Stimulated activated CD4-positive, alpha-beta T cell treated with anti-CD3 and anti-CD28 coated beads, Interleukin-4, amount 100 ng/mL, for 48 hours (primary cell): ENCODE measurements at places on chromosomes 12 and 14.

GRCh38 chr12:56518570-56518969 is 3.0 kb upstream of the RBMS2 start:
- no peak for DNase-seq

GRCh38 chr14:82935691-82936090 is 1402.0 kb upstream of the SEL1L start:
- DNase-seq: no peak

DNA sequence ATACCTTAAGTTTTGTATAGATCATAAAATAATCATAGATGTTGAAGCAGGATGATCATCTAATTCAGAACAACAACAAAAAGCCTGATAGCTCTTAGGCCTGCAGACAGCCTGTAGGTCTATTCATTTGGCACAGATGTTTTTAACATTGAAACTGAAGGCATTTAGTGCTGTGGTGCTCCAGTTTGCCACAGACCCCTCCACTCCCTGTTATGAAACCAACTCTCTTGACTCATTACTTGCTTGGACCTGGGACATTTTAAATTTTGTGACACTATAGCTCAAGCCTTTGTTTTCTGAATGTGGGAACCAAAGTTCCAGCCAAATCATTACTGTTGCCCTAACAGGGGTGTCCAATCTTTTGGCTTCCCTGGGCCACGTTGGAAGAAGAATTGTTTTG is 9.1 kb downstream of the PRKCH start:
- no peak for DNase-seq

DNA sequence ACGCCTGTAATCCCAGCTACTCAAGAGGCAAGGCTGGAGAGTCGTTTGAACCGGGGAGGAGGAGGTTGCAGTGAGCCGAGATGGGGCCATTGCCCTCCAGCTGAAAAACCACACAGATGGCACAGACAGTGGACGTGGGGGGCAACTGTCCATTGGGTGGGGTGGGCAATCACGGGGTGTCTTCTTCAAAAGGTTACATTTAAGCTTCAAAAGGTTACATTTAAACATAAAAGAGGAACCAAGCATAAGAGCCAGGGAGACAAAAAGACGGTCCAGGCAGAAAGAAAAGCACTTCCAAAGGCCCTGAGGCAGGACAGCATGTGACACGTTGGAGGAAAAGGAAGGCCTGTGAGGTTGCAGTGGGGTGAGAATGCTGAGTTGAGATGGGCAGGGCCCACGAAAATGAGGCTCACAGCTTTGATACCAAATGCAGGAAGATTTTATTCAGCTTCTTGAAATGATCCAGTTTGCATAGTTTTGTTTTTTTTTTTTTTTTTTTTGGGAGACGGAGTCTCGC is 10.7 kb downstream of the SCARB1 start:
- no peak for DNase-seq

- no peak for DNase-seq
Measured at GRCh38 chr12:97312570-97313135, 150.0 kb upstream of the RMST start.

DNA sequence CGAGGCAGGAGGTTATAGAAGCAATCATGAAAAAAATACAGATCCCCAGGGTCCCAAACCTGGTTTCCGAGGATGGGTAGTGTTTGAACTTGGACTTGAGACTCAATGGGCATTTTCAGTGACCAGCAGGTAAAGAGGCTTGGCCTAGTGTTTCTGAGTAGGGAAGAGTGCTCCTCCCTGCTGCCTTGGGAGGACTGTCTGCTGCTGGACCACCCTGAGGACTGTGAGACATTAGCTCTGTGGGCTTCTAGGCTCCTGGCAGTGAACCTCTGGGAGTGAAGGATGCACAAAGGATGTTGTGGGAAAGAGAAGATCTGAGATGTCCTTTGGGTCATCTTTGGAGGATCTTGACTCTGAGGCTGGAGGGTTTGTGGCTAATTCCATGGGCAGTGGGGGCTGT is 30.5 kb downstream of the ANKRD9 start:
- DNase-seq: no peak

GRCh38 chr12:68638171-68638570 is 27.5 kb downstream of the RAP1B start:
- no peak for DNase-seq

DNA sequence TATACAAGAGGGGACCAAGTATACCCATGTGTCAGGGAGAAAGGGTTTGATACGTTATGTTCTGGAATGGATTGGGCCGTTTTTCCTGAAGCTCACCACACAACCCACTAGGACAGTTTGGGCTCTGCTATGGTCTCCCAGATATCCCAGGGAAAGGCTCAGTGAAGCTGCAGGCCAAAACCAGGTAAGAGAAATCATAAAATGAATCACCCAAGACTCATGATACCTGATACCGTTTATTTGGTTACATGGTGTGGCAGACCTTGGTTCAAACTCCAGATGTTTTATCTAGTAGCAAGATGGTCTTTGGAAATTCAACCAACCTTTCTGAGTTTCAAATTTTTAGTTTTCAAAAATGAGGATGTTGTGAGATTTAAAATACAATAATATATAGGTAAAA is 177.6 kb downstream of the C12orf75 start:
- no peak for DNase-seq

DNA sequence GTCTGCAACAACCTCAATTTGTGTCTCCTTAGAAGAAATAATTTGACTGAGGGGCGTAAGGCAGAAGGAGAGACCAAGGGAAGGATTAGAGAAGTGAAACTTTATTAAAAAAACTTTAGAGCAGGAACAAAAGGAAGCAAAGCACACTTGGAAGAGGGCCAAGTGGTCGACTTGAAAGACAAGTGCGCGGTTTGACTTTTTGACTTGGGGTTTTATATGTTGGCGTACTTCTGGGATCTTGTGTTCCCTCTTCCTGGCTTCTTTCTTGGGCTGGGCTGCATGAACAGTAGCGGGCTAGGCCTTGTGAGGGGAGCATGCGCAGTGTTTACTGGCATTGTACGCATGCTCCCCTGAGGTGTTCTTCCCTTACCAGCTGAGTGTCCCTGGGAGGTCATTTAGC is 369.3 kb upstream of the DCN start:
- DNase-seq: no peak

- DNase-seq: no peak
Measured at GRCh38 chr14:59310633-59311032, 122.2 kb downstream of the DAAM1 start.

- no peak for DNase-seq
Measured at GRCh38 chr12:56988207-56988739, 18.1 kb downstream of the ZBTB39 start.
